ENCODE measurements at places on chromosomes 7 and 10.

GRCh38 chr7:146660839-146661238 is 544.2 kb downstream of the CNTNAP2 start:
- no peak for DNase-seq

DNA sequence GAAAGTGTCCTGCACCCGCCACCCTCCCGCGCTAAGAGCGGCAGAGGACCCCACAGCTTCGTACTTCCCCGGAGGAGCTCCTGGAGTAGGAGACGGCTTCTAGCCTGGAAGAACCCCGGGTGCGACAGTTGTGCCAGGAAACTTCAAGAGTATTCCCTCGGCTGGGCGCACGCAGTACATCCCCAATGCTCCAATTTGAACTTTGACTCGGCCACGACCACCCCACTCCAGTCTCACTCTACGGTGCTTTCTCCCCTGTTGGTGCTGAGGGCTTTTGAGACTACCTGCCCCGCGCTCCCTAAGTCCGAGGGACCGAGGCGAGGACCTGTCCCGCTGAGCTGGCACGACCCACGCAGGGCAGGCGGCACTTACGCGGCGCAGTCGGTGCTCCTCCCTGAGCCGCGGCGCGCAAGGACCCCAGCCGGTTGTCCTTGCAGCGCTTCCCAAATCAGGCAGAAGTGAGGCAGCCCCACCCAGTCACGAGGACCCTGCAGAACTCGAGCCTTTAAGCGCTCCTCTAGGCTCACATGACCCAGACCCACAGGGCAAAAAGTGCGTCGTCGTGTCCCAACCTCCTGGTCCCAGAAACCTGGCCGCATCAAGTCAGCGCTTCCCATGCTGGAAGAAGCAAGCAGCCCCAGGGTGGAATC is at the start of gene CPVL:
CPVL (minus strand) TSS at position 481 of the 650 bp plus-strand sequence. CDS start 25,476 bp downstream, outside the sequence.
- DNase-seq, result no peak

DNA sequence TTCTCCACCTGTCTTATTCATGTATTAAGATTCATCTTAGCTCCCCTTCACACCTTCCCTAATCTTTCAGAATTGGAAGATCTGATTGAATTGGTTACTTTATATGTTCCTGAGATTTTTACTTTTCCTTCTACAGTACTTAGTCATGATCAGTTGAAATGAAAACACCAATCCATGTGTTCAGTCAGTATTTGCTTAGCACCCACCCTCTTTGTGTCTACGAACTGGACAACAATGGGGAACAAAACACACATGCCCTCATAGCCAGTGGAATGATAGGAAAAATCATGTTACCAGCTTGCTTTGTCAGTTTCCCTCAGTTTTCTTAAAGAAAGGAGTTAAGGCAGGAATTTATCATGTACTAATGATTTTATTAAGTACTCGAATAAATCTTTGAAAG is 2.0 kb downstream of the MASTL start:
- no peak for DNase-seq

GRCh38 chr7:82469207-82469606 is 25.6 kb upstream of the CACNA2D1 start:
- no peak for DNase-seq

GRCh38 chr10:10130686-10131085 is 887.0 kb upstream of the CELF2 start:
- no peak for DNase-seq

GRCh38 chr10:7967035-7967434 is 87.5 kb upstream of the GATA3 start:
- no peak for DNase-seq

DNA sequence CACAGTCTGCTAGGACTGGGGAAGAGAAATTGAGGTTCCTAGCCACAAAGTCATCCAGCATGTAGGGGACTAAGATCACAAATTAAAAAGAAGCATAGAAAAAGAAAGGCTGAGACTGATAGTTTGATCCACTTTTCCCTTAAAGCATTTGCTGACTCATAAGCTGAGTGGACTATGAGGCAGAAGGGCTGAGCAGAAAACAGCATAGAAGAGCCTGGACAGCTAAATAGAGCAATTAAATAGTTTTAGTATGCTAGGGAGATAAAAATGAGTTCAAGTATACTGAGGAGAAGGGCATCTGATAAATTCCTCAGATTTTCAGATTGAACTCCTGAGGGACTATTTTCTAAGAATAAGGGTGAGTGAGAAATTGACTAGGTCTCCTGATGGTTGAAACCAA is 155.9 kb upstream of the EGR2 start:
- DNase-seq, result no peak

- no peak for DNase-seq
Measured at GRCh38 chr10:88922041-88922440, 30.5 kb downstream of the ACTA2 start.

- no peak for DNase-seq
Measured at GRCh38 chr10:86361156-86362128, 5.2 kb downstream of the GRID1 start.

DNA sequence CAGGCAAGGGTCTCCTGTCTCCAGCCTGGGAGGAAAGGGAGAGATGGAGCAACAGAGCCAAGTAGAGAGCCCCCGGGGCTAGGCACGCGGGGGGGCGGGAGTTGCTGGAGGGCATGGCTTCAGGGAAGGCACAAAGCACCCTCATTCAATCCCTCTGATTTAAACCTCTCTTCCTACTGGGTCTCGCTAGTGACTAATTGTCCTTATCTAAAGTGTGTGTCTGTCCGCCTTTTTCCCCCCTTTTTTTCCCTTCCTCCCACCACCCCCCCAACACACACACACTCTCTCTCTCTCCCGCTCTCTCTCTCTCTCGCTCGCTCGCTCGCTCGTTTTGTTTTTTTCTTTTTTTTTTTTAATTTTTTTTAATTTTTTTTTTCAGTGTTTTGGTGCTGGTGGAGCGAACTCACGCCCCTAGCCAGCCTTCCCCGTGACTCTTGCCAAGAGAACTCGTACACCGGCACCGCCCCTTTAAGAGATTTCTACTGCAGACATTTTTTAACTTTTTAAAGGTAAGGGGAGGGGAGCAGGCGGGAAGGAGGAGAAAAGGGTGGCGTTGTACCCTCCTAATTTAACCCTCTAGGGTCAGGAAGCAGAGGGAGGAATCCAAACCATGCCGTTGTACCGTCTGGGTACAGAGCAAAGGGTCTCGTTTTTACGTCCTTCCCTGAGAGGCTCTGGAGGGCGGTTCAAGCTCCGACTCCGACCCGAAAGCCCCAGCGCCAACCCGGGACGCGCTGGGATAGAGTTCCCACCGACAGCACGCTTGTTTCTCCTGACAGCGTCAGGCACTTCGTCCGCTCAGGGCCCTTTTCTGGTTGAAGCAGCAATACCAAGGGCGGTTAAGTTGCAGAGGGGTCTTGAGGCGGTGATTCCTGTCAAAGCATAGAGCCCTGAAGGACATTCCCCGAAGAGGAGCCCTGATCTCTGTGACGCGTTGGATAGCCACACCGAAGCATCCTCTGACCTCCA is at the start of gene HPSE2:
HPSE2 (minus strand) TSS at position 195 of the 969 bp plus-strand sequence.
- DNase-seq, result no peak
